Epithelial cell of alveolus of lung (primary cell): ENCODE measurements at places on chromosomes 3 and 15. TPM values are rescaled to one million over a fixed set of nuclear protein-coding genes. Genes with fewer than 3 reads are reported as not detected.

Gene GOLGA6A
- 6.9 TPM in 1 of 2 replicates, not detected in the other for total RNA-seq

Gene LRTM1
- total RNA-seq = not detected in 2 replicates

Gene CLDN16
- 0.26 TPM in 1 of 2 replicates, not detected in the other for total RNA-seq

Gene PCOLCE2
- total RNA-seq = 1.6 and 2.6 TPM in 2 replicates

Gene PEAK1
- total RNA-seq = 27.8 and 54.5 TPM in 2 replicates

Gene SNTN
- total RNA-seq = not detected in 2 replicates

Gene CD200R1
- 0.13 TPM in 1 of 2 replicates, not detected in the other for total RNA-seq

Gene UROC1
- total RNA-seq = not detected in 2 replicates

Gene DIPK2A
- total RNA-seq = 26.1 and 28.3 TPM in 2 replicates

Gene HIGD2B
- not detected in 2 replicates for total RNA-seq

Gene CPA3
- total RNA-seq = not detected in 2 replicates

Gene SNAP23
- total RNA-seq = 59.4 and 70.7 TPM in 2 replicates

Gene FBXO40
- total RNA-seq = not detected in 2 replicates

Gene WNT7A
- total RNA-seq = 1.3 TPM in 1 of 2 replicates, not detected in the other

Gene MAP6D1
- 1.4 and 3.5 TPM in 2 replicates for total RNA-seq

Gene GRIP2
- total RNA-seq = under 0.01 TPM in 1 of 2 replicates, not detected in the other

Gene PLA2G4E
- total RNA-seq = not detected in 2 replicates

Gene GPR62
- 0.08 TPM in 1 of 2 replicates, not detected in the other for total RNA-seq

Gene DHFR2
- total RNA-seq = 2.3 and 9.5 TPM in 2 replicates

Gene SLC28A2
- not detected in 2 replicates for total RNA-seq

Gene RPL35A
- total RNA-seq = 741 and 927 TPM in 2 replicates

Gene AADACL2
- total RNA-seq = not detected in 2 replicates

Gene ARHGAP31
- 3.0 and 15.0 TPM in 2 replicates for total RNA-seq
